ENCODE measurements at places on chromosomes 6 and 20.

DNA sequence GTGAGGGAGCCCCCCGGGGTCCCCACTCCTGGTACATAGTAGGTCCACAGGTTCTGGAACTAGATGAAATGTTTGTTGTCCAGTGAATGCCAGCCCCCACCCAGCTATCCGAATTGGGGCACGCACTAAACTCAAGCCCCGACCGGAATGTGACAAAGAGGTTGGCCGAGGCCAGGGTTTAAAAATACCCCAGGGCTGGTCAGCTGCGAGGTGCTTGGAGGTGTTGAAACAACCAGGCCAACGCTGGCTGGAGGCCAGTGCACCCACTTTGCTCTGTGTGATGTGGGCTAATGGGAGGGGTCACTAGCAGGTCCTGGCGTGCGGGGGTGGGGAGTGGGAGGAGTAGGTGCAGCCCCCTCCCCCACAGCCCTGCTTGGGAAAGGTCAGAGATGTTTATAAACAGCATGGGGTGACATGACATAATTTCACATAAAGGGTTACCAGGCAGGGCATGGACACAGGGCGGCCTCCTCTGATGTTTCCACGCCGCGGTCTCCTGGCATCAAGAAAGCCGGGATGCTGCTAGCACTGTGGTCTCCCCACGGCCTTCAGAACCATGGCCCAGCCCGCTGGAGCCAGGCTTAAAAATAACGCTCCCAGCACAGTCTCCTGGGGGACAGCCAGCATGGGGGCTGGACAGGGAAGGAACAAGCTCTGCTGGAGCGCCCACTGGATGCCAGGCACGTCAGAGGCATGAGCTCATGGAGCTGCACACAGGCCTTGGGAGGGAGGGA lies 111.2 kb upstream of the PTPN1 start:
- DNase-seq = no peak

DNA sequence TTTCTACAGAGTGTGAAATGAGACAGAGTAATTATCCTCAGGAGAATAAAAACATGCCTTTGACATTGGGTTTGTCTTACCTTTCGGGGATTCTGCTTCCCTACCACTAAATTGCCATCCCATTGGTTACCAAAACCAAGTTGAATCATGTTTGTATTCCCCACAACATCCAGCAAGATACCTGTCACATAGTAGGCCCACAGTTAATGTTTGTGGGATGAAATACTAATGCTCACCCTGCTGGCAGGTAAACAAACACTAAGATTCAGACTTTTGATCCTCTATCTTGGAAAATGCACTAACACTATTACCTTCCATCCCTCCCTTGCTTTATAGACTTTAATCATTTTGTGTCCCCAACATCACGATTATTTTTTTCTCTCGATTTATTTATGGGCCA lies 8.2 kb upstream of the STXBP5 start:
- no peak for DNase-seq

- no peak for DNase-seq
These were observed 1.1 kb upstream of the RPS12 start for GRCh38 chr6:132813173-132813856.

GRCh38 chr6:14818422-14818884 lies 427.4 kb upstream of the JARID2 start:
- DNase-seq = no peak
